Activated CD4-positive, alpha-beta T cell treated with anti-CD3 and anti-CD28 coated beads, Interleukin-2, amount 50 U/mL, for 48 hours (primary cell): ENCODE measurements at places on chromosomes 5 and 9.

GRCh38 chr9:2134391-2134790 is 119.2 kb downstream of the SMARCA2 start:
- DNase-seq = no peak

- no peak for DNase-seq
Measured at GRCh38 chr5:71939452-71940230, 167.6 kb upstream of the MAP1B start.

- no peak for DNase-seq
Measured at GRCh38 chr5:80223561-80223960, 32.3 kb downstream of the SERINC5 start.

DNA sequence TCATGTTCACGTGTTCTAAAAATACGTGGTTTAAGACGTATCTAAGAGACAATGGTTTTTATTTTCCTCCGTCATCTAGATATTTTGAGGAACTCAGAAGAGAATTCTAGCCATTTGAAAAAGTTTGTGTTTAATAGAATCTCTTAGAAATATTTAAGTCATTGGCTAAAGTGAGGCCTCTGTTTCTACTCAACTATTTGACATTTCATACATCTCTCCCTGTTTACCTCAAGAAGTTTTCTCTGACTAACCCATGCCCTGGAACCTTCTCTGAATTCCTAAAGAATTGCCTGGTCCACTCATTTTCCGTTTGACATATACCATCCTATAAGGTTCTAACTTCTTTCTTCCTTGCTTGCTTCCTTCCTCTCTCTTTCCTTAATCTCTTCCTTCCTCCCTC is 178.7 kb downstream of the SNCAIP start:
- no peak for DNase-seq

DNA sequence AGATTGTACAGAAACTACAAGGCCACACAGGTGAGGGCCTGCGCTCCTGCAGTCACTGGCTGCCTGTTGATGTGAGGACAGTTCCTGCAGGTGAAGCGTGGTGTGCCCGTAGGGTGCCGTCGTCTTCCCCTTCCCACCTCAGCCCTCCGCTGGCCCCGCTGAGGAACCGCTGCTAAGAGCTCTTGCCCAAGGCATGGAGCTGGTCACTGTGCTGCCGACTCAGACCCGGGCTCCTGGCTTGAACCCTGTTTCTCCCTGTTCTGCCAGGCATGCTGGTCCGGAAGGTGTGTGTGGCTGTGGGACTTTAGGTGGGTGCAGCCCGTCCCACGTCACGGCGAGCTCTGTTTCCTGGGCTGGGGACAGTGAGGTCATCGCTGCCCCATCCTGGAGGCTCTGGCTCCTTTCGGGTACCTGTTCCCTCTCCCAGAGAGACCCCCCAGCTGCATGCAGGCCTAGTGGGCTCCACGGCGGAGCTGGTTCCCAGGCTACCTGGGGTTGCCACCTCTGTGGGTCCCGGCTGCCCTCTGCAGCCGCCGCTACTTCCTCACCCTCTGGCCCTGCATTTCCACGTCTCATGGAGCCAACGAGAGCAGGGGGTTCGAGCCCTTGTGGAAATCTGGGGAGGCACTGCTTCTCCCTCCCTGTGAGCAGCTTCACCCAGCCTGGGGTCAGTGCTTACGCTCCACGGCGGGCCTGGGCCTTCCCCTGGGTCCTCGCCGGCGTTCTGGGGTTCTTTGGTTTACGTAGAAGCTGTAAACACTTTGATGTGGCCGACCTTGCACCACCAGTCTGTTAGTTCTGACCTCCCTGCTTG is 7.6 kb downstream of the RNU6ATAC start:
- DNase-seq = no peak

GRCh38 chr9:77848404-77848803 is 183.2 kb downstream of the GNAQ start:
- DNase-seq = no peak

DNA sequence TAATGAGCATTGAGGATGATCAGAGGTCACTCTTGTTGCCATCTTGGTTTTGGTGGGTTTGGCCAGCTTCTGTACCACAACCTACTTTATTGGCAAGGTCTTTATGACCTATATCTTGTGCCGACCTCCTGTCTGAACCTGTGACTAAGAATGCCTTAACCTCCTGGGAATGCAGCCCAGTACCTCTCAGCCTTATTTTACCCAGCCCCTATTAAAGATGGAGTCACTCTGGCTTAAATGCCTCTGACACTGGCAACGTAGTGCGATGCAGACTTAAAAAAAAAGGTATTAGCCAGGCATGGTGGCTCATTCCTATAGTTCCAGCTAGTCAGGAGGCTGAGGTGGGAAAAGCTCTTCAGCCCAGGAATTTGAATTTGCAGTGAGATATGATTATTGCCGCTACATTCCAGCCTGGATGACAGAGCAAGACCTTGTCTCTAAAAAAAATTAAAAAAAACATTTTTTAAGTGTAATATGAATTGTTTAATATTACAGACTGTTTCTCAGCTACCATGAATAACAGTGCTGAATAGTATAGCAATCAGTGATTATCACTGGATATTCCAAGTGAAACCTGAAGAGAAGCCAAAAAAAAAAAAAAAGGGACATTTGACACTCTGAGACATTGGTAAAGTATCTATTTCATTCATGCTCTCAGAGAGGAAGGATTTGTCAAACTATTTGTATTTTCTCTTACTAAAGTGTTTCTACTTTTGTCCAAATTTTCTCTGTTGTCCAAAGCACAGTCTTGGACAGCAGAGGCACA is 18.3 kb upstream of the STOM start:
- DNase-seq = no peak

DNA sequence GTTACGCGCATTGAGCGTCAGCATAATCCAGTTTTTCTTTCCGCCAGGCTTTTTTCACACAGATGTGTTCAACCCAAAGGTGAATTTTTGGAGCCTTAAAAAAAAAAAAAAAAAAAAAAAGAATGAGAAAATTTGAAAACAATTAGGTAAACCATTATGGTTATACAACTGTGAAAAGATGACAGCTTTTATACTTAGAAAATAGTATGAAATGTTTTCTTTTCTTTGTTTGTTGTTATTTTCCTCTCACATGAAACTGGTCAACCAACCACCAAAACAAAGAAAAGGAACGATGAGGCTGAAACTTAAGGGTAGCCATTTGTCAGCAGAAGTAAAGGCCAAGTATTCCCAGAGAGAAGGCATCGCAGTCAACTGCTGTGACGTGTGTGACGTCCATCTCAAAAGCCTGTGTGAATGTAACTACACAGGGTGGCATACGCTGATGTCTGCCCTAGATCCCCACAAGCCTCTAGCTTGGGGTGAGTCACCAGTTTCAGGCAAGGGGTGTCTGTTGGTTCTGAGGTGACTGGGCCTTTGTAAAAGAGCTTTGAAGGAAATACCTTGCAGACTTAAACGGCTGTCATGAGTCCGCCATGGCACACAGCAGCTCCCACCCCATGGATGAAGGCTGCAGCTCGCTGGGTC is 182.9 kb downstream of the AOPEP start:
- DNase-seq = peak; percentile 35

DNA sequence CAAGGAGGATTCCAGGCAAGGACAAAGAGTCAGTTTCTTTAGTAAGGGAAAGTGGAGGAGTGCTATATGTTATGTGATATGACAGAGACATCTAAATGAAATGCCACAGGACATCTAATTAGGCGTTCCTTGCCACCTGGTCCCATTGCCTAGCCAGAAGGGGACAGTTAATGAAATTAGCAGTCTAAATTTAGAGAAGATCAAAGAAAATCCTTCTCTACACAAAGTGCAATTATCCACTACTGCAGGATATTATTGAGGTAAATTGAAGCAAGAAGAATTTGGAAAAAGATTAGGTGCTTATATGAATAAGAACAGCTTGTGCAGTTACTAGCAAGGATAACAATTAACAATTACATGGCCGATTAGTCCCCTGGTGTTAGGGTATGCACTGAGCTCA is 495.3 kb upstream of the NMUR2 start:
- DNase-seq = no peak

GRCh38 chr5:10469253-10470050 is 27.8 kb downstream of the ROPN1L start:
- no peak for DNase-seq

- DNase-seq = no peak
Measured at GRCh38 chr9:124348363-124348762, 66.9 kb downstream of the PSMB7 start.
